GM18507 (cell line): ENCODE measurements at places on chromosomes 3 and 15.

- no peak for DNase-seq
Observed at GRCh38 chr3:67617518-67617917, 36.9 kb downstream of the SUCLG2 start.

GRCh38 chr3:194206320-194206719 is 70.4 kb downstream of the HES1 start:
- DNase-seq: no peak

DNA sequence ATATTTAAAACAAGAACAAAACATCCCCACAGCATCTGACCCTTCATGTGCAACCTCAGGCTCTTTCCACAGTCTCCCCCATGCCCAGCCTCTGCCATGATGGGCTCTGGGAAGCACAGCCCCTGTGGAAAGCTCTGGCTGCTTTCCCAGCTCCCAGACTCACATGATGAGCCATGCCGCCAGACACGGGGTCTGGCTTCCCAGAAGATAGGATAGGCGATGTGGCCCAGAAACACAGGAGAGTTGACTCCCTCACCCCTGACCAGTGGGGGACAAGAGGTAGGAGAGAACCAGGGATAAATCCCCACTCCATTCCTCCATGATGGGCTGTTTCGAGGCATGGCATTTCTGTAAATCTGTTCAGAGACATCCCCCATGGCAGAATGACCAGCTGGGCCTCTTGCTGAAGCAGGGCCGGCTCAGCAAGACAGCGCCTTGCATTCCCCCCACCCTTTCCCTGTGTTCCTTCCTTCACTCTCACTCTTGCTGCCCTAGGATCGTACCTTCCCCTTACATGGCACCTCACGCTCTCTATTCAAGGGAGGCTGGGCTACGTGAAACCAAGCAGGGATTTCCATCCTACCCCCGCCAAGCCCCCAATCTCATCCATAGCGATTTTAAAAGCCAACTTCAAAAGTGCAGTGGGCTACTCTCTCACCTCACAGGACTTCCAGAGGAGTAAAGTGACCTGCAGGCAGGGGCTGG is 192.4 kb downstream of the ABHD5 start:
- no peak for DNase-seq

- DNase-seq: peak; percentile 38
Observed at GRCh38 chr3:5136211-5136918, 14.3 kb downstream of the ARL8B start.

GRCh38 chr3:52046186-52046901 is 10.0 kb downstream of the DUSP7 start:
- no peak for DNase-seq

DNA sequence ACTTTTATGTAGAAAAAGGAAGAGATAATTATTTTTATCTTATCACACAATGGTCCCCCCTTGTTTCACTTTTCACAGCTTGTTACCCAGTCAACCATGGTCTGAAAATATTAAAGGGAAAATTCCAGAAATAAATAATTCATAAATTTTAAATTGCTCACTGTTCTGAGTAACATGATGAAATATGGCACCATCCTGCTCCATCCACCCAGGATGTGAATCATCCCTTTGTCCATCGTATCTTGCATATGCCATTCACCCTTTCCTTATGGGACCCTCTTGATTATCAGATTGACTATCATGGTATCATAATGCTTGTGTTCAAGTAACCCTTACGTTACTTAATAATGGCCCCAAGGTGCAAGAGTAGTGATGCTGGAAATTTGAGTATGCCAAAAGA is 43.7 kb downstream of the ANKRD28 start:
- no peak for DNase-seq

DNA sequence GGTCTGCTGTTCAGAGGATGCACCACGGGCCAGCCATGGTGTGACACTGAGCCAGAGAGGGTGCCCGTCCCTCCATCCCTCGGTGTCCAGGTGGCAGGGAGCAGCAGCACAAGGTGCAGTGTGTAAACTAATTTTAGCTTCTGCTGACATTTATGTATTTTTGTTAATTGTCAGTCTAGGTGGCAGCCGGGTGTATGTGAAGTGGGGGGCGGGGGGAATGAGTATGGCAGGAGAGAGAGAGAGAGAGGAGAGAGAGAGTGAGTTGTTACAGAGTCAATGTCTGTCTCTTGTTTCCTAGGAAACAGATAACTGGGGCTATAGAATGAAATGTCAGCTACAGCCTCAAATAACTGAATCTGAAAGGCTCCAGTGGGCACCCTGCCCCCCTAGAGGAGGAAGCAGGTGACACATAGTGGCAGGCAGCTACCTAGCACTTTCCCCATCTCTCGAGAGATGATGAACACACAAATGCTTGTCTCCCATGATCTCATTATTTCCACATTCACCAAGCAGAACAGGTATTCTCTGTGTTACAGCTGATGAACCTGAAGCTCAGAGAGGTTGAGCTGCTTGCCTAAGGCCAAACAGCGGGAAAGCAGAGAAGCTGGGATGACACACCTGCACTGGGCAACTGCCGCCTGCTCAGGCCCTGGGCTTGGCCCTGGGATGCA is 24.7 kb downstream of the RASGRF1 start:
- no peak for DNase-seq

- no peak for DNase-seq
Observed at GRCh38 chr15:73480050-73480449, 37.1 kb downstream of the REC114 start.

- no peak for DNase-seq
Observed at GRCh38 chr3:125214738-125215137, 2.2 kb upstream of the SLC12A8 start.

GRCh38 chr15:90184786-90185704 is 16.1 kb upstream of the SEMA4B start:
- DNase-seq: peak; percentile 78

DNA sequence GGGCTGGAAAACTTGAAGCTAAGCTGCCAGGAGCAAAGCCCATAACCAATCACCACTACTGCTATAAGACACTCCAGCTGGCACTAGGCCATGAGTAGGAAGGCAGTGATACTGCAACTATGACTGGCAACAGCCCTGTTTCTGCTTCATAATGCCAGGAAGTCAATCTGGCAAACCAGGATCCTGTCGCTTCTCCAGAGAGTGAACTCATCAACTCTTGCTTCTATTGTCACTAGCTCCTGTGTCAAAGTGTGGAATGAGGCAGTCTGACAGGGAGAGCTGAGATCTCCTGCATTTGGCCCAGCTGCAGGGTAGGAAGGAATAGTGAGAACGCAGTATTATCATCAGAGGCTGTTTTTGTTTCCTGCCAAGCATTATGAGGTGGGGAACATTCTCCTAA is 105.3 kb downstream of the CTNNB1 start:
- DNase-seq: no peak

- no peak for DNase-seq
Observed at GRCh38 chr3:99881121-99881524, 63.5 kb downstream of the CMSS1 start.

DNA sequence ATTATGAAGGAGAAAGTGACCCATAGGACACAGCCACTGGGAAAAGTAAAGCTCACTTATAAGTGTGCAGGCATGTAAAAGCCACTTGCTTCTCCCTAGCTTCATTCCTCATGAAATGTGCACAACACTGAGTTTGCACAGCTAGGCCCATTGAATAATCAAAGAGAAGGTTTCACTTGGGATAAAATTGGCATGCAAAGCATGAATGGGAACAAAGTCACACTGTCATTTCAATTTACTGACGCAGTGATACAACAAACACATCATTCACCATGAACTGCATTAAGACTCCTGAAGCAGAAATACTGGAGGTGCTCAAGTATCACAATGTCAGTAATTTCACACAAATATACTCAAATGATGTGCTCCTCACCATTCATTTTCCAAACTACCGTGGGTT is 61.1 kb downstream of the KCNMB2 start:
- DNase-seq: no peak

- DNase-seq: no peak
Observed at GRCh38 chr3:15181963-15182362, 24.1 kb upstream of the CAPN7 start.

DNA sequence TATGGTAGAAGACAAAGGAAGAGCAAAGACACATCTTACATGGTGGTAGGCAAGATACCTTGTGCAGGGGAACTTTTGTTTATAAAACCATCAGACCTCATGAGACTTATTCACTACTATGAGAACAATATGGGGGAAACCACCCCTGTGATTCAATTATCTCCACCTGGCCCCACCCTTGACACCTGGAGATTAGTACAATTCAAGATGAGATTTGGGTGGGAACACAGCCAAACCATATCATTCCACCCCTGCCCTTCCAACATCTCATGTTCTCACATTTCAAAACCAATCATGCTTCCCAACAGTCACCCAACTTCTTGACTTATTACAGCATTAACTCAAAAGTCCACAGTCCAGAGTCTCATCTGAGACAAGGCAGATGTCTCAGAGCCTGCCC is 21.7 kb upstream of the PLSCR1 start:
- no peak for DNase-seq

- no peak for DNase-seq
Observed at GRCh38 chr3:195612075-195612800, 28.5 kb upstream of the APOD start.
